Activated CD4-positive, alpha-beta memory T cell treated with anti-CD3 and anti-CD28 coated beads for 36 hours (primary cell): ENCODE measurements at places on chromosomes 1 and 21.

GRCh38 chr1:59736744-59737143, 78.0 kb upstream of the HOOK1 start:
- DNase-seq: no peak

- DNase-seq: no peak
Observed at GRCh38 chr1:228224198-228225164, 16.6 kb downstream of the OBSCN start.

DNA sequence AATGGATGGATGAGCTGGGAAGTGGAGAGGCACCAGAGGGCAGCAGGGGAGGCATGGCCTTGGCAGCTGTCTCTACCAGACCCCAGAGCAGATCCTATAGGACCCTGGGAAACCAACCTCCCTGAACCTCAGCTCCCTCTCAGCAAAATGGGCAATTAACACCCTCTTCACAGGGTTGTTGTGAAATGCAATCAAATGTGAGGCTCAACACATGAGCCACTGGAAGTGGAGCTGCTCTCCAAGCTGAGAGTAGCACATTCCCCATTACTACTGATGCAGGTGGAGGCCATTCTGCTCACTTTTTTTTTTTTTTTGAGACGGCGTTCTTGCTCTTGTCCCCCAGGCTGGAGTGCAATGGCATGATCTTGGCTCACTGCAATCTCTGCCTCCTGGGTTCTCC, 6.5 kb upstream of the SYNC start:
- DNase-seq: no peak

GRCh38 chr1:59926381-59927123, at the start of gene CYP2J2:
CYP2J2 (minus strand) TSS chr1:59926773; CDS start chr1:59926746, 27 bp downstream.
- peak; percentile 58 for DNase-seq

DNA sequence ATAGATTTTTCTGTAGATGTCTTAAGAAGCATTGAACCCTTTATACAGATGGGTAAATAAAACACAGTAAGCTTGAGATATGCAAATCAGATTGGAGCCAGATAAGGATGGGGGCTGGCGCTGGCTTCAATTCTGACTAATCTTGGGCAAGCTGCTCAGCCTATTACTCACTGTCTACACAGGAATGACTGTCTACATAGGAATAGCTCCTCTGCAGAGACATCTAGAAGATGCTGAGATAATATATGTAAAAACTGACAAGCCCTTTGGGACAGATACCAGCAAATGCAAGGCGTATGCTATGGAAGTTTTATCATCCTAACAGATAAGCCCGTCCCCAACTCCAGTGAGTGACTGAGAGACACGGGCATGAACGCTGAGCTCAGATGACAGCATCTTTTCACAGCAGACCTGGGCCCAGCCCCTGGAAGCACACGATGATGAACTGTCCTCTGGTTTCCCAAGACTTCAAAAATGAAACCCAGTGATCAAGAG, 1.7 kb downstream of the CLDN14 start:
- DNase-seq: peak; percentile 69

DNA sequence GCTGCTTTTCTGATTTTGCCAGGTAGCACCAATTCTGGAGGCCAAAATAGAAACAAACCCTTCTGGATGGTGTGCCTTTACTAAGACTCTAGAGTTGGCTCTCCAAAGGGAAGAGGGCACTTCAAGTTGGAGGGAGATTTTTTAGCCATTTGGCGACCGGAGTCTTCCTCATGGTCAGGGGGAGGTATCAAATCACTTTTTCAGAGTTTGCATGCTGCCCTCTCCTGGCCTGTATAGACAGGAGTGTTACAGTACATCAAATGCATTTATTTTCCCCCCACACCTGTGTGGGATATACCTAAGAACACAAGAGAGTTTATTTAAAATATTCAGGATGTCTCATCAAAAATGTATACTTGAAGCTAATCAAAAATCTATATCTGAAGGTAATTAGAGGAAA, 3.2 kb downstream of the GREM2 start:
- DNase-seq: no peak

GRCh38 chr1:67138813-67139499, 4.2 kb upstream of the C1orf141 start:
- DNase-seq: no peak

- DNase-seq: no peak
Observed at GRCh38 chr1:74629283-74629682, 44.3 kb downstream of the ERICH3 start.

DNA sequence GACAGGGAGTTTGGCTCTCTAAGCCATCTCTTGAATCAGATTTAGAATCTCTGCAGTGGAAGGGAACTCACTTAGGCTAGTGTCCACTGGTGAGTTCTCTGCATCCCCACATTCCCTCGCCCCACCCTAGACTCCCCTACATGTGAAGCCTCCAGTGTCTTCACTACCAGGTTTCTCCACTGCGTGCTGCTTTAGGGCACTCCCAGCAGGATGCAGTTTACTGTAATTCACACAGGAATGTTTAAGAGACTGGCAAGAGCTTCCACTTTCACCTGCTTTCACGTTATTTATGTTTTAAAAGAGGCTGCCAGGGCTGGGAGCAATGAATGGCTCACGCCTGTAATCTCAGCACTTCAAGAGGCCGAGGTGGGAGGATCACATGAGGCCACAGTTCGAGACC, 60.2 kb downstream of the KAZN start:
- DNase-seq: no peak

GRCh38 chr1:23029337-23029736, 10.1 kb downstream of the KDM1A start:
- no peak for DNase-seq

DNA sequence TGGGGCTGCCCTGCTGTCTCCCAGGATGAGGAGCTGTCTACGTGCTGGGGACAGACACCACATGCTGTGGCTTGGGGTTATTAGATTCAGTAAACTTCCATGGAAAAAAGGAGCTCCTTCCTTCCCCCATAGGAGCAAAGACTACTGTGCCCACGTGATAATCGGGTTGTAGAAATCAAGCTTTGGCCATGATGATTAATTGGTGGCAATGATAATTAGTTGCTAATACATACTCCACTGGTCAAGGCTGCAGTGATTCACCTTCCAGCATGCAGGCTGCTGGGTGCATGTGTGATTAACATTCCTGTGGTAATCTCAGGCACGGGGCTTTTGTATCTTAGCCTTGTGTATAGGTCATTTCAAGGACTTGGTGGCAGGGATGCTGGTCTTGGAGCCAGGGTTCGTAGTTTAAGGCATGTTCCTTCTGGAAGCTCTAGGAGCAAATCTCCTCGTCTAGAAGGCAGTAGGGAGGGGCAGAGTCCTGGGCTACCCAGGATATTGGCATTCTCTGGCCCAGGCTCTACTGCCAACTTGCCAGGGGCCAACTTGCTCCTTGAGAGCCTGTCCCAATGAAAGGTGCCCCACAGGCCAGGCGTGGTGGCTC, 41.4 kb downstream of the TMCO4 start:
- DNase-seq: no peak

DNA sequence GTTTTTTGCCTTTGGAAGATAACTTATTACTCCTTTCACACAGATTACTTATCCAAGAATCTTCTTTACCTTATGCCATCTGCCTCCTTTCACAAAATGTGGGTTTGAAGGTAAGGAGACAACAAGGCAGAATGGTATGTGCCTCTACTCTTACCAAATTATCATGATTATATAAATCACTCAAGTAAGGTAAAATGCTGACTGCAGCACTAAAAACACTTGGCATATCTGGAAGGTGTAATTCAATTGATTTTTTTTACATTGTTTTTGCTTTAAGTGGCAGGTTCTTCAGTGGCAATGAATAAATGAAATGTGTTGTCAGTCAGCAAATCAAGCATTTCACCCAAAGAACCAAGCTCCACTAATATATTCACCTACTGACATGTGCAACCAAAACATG, 346.1 kb downstream of the OMA1 start:
- no peak for DNase-seq

DNA sequence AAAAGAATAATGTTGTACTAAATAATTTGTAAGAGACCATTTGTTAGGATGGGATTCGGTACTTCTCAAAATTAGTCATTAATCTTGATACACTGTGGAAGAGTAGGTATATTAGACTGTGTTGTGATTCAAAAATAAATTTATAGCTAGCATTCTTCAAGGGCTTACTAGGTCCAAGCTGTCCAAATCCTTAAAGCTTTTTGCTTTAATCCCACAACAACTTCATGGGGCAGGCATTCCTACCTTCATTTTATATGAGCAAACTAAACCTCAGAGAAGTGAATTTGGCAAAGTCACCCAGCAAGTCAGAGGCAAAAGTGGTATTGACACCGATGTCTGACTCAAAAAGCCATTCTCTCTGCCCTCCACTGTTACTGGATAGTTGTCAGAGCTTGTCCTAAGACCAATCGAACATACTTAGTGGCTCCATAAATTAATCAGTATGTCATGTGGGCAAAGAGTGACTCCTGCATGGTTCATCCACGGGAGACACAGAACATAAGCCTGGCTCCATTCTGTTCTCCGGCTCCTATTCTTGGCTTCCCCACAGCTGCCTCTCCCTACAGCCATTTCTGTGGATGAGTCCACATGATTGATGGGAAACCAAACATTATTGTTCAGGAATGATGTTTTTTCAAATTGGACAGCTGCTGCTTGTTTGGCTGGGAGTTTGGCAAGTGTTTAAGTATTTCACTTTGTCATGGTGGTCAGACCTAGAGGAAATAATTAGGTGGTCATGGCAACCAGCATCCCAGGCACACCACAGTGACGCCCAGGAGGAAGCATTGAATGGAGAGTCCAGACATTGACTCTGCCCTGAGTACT, 133.4 kb upstream of the FGGY start:
- no peak for DNase-seq

- DNase-seq: no peak
Observed at GRCh38 chr1:103561643-103562395, 9.6 kb upstream of the AMY2B start.

- DNase-seq: peak; percentile 81
Observed at GRCh38 chr1:15430787-15431570, 7.3 kb upstream of the CTRC start.

GRCh38 chr1:205325334-205325884, 3.9 kb upstream of the NUAK2 start:
- peak; percentile 67 for DNase-seq
